Osteocyte (in vitro differentiated cells): ENCODE measurements at places on chromosomes 4 and X. TPM values are rescaled to one million over a fixed set of nuclear protein-coding genes. Genes with fewer than 3 reads are reported as not detected.
A peak's percentile ranks its signal among the peaks of the same experiment; 100 is the strongest.

DNA sequence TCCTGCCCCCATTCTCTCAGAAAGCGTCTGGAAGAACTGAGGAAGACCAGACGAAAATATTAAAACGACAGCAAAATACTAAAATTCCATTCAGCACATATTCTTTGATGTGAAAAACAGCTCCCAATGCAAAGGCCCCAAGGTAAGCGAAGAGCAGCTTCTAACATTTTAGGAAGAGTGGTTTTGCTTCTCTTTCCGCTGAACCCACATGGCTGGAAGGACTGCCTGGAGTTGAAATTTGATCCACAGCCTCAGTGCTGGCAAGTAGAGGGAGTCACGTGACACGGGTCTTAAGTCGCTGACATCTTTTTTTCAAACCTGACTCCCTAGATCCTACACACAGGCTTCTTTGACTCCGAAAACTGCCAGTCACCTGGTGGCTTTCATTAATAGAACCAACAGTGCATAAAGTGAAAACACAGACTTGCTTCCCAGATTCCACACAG lies at the start of gene FAM13A:
FAM13A (minus strand) TSS at position 233 of the 446 bp plus-strand sequence; CDS start at position 12, 221 bp downstream.
- peak; percentile 87 for DNase-seq

GRCh38 chrX:115284877-115285276 lies 4.6 kb upstream of the LUZP4 start:
- no peak for DNase-seq

- no peak for DNase-seq
Observed at GRCh38 chr4:52001616-52002015, 18.5 kb downstream of the LRRC66 start.

The MXRA5 gene
- total RNA-seq: 188 and 215 TPM in 2 replicates

- DNase-seq: no peak
Observed at GRCh38 chr4:168451744-168452390, 28.4 kb downstream of the DDX60L start.
